LHCN-M2 (cell line): ENCODE measurements at places on chromosomes 7 and 10. TPM values are rescaled to one million over a fixed set of nuclear protein-coding genes. Genes with fewer than 3 reads are reported as not detected.
A peak's percentile ranks its signal among the peaks of the same experiment; 100 is the strongest.

Gene ERVW-1
- total RNA-seq = not detected in 2 replicates

Gene HMX2
- total RNA-seq = not detected in 2 replicates

Gene ZNF37A
- 10.9 and 11.6 TPM in 2 replicates for total RNA-seq

DNA sequence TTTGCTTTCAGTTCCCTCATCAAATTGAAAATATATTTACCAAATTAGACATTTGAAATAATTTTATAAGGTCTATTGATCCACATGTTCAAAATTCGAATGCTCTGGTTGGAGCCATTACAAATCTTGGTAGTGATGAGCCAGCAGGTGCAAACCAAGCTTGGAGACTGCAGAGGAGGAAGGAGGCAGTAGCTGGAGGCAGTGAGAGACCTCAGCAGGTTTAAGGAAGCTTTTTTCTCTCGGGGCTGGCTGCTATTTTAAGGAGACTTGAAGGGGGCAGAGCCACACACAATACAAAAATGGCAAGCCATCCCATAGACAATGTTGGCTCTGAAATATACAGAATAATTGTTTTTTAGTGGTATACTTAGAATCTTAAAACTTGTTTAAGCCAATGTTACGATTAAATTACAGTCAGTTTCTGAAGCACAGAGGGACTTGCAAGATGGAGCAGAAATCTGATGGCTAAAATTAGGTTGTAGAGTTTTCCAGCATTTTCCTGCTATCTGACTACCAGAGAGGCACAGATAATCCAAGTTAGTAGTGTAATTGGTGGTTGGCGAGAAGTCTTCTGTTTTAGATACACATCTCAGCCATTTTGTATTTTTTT lies 185.8 kb downstream of the SNX10 start:
- DNase-seq = no peak

GRCh38 chr7:51234139-51234538 lies 82.5 kb downstream of the COBL start:
- DNase-seq = no peak

- DNase-seq = no peak
Observed at GRCh38 chr10:124678557-124679240, 65.5 kb downstream of the FAM53B start.

- DNase-seq = no peak
Observed at GRCh38 chr7:76122516-76123239, 74.8 kb downstream of the MDH2 start.

DNA sequence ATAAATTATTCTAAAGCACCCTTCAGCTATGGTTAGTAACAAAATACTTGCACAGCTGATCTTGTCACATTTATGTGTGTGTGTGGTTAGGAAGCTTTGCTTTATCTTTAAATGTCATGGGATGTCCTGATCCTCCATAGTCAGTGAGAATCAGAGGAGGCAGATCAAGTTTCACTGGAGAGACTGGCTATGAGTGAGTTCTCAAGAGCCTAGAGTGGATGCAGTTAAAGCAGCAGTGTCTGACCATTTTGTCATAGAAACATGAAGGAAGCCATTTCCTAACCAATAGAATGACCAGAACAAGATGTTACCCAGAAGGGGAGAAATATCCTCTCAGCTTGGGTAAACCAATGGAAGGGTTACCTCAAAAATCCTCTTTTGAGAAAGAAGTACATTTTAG lies 207.2 kb upstream of the DKK1 start:
- peak; percentile 18 for DNase-seq

DNA sequence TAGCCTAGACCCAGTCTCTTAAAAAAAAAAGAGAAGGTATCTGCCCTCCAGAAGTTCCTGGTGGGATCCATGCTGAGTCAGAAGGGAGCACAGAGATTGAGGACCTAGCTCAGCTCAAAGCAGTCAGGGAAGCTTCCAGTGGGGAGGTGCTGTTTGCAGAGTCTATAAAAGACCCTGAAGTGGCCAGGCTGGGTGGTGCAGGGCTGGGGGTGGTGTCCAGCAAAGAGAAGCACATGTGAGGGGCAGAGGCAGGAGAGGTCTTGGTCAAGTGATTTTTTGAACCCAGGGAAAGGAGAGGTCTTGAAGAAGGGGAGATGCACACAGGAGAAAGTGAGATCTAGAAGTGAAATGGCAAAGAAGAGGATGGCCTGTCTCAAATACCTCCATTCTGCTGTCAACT lies 130.4 kb upstream of the PODXL start:
- no peak for DNase-seq
